ENCODE measurements at places on chromosomes 13 and 19.

- DNase-seq: no peak
Measured at GRCh38 chr19:56690670-56691069, 19.1 kb upstream of the ZNF835 start.

- DNase-seq: no peak
Measured at GRCh38 chr13:92952161-92952560, 274.4 kb upstream of the GPC6 start.

GRCh38 chr13:97653443-97654140, 219.6 kb downstream of the RAP2A start:
- DNase-seq: peak; percentile 1

DNA sequence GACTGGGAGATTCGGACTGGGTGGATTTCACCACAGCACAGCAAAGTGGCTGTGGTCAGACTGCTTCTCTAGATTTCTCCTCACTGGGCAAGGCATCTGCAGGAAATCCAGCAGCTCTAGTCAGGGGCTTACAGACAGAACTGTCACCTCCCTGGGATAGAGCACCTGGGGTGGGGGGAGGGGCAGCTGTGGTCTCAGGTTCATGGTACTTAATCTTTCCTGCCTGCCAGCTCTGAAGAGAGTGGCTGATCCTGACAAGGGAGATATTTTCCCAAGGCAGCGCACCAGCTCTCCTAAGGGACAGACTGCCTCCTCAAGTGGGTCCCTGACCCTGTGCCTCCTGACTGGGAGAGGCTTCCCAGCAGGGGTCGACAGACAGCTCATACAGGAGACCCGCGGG, 212.8 kb upstream of the KLF12 start:
- DNase-seq: no peak

DNA sequence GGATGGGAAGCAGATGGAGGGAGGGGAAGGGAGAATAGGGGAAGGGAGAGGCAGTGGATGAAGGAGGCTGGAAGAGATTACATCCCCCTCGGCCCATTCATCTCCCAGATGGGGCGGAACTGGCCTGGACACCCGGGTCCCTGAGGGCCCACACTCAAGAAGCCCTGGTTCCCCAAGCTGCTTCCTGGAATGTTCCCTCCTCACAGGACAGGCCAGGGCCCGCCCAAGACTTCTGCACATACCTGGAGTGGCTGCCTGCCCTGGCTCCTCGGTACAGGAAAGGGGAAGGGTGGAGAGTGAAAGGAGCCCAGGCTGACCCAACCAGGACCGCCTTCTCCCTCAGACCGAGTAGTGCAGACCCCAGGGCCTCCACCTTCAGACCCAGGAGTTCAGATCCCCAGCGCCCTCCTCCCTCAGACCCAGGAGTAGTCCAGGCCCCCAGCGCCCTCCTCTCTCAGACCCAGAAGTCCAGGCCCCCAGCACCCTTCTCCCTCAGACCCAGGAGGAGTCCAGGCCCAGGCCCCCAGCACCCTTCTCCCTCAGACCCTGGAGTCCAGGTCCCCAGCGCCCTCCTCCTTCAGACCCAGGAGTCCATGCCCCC, 489 bp downstream of the NTF4 start:
- DNase-seq: no peak

DNA sequence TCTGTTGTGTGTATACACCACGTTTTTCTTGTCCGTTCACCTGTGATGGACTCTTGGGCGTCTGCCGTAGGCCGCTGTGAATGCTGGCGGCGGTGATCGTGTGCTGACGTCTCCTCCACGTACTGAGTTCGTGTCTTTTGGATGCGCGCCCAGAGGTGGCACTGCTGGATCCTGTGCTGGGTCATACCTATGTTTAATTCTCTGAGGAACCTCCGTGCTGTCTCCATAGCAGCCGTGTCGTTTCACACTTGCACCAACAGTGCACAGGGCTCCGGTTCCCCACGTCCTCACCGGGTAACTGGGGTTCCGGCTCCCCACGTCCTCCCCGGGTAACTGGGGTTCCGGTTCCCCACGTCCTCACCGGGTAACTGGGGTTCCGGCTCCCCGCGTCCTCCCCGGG, 56.2 kb downstream of the ATP11A start:
- DNase-seq: no peak

GRCh38 chr13:71803066-71803465, 63.9 kb downstream of the DACH1 start:
- no peak for DNase-seq

GRCh38 chr19:37332839-37333238, 38.1 kb upstream of the ZNF527 start:
- no peak for DNase-seq

DNA sequence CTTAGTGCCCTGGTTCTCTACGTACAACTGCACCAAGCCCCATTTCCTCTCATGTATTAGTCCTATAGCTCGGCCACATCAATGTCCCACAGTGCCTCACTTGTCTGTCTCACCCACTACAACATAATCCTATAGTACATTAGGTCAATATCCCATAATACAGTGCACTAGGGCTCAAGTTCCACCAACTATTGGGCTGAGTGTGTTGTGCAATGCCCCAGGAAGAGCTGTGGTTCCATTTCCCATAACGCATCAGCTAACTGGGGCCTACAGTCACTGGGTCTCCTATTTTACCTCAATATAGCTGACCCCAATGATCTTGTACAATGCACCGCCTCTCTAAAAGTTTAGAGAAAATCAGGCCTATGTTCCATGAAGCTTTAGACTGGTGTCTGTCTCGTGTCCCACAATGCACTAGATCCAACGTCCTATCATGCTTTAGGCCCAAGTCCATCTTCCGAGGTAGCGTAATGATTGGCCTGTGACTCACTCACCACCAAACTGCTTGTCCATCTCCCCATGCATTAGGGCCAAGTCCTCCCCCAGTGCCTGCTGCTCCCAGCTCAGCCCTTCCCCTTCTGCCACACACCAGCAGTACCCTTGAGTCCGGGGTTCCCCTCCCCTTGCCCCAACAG, 21.8 kb downstream of the TSKS start:
- DNase-seq: no peak

DNA sequence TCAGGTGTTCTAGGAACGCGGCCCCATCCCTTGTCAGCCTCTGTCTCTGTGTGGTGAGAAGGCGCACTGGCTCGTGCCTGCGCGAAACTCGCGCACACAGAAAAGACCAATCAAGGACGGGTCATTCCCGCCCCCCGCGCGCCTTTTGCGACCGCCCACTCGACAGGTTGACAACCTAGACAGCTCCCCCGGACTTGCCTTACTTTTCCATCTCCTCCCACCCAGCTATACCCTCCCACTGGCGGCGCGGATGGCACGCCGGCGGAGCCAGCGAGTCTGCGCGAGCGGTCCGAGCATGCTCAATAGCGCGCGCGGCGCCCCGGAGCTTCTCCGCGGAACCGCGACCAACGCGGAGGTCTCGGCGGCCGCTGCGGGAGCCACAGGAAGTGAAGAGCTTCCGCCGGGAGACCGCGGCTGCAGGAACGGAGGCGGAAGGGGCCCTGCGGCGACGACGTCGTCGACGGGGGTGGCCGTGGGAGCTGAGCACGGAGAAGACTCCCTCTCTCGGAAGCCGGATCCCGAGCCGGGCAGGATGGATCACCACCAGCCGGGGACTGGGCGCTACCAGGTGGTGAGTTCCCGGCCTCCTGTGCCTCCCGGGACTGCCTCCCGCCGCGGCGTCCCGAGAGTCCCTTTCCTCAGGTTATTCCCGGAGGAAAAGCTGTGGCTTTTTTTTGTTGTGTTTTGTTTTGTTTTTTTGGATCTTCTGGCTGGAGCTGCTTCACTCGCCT, at the start of gene NDFIP2:
NDFIP2 (plus strand) TSS at position 202 of the 731 bp plus-strand sequence; CDS start at position 251, 49 bp downstream.
- peak; percentile 69 for DNase-seq

DNA sequence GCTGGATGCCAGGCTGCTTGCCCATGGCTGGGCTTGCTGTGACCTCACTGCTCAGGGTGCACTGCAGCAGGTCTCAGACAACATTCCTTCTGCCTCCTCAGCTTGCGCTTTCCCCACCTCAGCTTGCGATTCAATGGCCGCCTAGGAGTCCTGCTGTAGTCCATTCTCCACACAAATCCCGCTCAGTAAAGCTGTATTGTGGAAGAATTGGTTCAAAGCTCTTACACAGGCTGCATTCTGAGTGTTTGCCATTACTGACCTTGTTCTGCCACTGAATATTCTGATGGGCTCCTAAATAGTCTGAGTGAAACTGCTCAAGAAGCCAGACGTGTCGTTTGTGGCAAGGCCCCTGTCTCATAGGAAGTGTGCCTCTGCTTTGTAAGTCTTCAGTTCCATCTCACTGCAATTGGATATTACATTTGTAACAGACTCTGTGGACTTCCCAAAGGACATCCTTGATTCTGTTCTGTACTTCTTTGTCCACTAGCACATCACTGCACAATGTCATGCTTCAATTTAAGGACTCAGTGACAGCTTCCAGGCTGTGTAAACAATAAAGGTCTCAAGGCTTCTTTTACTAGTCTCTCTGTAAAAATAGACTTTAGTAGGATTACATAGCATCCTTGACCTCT, 49.8 kb downstream of the KATNAL1 start:
- DNase-seq: no peak

- no peak for DNase-seq
Measured at GRCh38 chr13:26050568-26051230, 1.1 kb downstream of the SHISA2 start.

DNA sequence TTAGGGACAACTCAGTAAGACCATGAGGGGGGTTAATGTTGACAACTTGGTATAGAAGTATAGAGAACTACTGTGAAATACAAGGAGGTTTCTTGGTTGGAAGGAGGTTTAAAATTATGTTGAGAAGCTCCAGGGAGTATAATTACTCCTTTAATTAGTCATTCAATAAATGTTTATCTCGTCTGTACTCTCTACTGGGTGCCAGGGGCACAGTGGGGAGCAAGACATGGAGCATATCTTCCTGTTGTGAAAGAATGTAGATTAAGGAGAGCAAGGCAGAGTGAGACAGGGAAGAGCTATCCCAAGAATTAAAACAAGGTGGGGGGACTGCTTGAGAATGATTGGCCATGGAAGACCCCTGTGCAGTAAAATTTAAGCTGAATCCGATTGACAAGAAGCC, 33.7 kb upstream of the TDRD3 start:
- DNase-seq: no peak

DNA sequence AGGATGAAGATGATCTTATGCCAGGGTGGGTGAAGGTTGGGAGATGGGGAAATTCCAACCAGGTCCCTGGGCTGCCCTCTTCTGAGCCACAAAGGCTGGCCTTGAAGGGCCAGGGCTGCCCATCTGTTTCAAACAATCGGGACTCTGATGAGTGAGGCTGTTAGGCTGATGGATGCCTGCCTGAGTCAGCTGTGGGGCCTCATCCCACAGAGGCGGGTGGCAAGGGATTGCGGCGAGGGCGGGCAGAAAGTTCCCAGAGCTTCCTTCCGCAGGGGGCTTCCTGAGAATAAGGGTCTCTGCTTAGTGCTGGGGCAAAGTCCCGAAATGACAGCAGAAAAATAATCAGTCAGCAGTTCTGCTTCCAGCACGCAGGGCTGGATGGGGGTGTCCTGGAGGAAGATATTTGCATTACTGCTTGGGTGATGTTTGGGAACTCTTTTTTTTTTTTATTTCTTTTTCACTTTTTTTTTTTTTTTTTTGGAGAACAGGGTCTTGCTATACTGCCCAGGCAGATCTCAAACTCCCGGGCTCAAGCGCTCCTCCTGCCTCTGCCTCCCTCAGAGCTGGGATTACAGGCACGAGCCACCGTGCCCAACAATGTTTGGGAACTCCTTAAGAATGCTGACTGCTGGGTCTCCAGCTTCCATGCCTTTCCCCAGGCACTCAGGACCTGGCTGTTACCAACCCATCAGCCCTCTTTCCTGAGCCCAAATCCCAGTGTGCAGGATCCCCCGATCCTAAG, 14.1 kb downstream of the SH3GL1 start:
- no peak for DNase-seq

DNA sequence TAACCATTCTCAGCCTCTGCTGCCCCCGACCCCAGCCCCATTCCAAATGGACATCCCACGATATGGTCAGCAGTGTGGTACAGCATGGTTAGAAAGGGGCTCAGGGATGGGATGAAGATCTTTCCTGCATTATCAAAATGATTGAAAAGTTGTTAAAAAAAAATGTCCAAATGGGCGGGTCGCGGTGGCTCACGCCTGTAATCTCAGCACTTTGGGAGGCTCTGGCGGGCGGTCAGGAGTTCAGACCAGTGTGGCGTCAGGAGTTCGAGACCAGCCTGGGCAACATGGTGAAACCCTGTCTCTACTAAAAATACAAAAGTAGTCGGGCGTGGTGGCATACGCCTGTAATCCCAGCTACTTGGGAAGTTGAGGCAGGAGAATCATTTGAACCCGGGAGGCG, 54.3 kb upstream of the ZNF254 start:
- no peak for DNase-seq

Measured in amniotic stem cell (primary cell).